ENCODE measurements at places on chromosomes 6 and 20. TPM values are rescaled to one million over a fixed set of nuclear protein-coding genes. Genes with fewer than 3 reads are reported as not detected.

DNA sequence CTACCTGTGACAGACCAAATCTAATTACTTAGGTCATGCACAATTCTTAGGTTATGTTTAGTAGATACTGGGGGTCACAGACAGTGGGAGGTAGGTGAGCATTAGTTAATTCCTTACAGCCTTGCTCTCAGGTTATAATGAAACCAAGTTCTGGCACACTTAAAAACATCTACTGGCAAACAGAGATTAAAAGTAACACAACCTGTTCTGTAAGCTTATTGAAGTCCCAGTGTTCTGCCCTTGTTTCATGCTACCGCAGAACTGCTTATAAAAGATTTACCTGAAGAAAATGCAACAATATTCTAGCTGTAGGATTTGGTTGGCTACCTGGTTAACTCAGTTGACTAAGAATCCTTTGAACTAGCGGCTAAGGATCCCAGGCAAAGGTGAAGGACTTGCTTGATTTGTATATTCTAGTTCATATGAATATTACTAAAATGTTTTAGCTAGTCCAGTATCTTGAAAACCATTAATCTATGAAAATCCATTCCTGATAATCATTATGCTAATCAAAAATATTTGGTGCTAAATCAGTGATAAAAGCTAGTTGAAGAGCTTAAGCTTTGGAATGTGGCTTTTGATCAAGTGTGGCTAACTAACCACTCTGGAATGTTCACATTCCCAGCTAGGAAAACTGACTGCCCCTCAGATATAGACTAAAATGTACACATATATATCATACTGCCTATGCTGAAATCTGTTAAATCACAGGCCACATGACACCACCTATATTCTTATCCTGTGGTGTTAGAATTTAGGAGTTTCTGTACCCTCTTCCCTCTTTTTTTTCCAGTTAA lies 7.2 kb downstream of the PEX3 start:
- DNase-seq: no peak

GRCh38 chr6:161429921-161430490 lies 156.1 kb upstream of the AGPAT4 start:
- no peak for DNase-seq

DNA sequence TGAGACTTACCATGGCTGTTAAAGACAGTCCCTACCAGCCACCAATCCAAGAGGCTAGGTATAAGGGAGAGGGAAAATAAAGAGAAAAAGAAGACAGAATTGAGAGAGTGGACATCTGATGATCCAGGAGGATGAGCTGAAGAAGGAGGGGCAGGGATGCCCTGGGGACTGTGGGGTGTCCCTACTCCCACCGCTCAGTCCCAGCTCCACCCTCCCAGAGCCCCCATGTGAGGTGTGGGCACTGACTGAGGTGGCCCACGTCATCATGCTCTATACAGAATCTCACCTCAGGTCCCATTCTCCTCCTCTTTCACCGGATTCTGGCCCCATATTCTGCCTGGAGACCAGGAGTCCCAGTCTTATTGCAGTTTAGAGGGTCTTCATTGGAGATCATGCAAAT lies 135.7 kb downstream of the KLHL32 start:
- DNase-seq: no peak

The TRDN gene
- total RNA-seq: 0.12 TPM

The MATN4 gene
- total RNA-seq: not detected

- DNase-seq: no peak
Measured at GRCh38 chr6:25916789-25917490, 13.6 kb downstream of the SLC17A2 start.

DNA sequence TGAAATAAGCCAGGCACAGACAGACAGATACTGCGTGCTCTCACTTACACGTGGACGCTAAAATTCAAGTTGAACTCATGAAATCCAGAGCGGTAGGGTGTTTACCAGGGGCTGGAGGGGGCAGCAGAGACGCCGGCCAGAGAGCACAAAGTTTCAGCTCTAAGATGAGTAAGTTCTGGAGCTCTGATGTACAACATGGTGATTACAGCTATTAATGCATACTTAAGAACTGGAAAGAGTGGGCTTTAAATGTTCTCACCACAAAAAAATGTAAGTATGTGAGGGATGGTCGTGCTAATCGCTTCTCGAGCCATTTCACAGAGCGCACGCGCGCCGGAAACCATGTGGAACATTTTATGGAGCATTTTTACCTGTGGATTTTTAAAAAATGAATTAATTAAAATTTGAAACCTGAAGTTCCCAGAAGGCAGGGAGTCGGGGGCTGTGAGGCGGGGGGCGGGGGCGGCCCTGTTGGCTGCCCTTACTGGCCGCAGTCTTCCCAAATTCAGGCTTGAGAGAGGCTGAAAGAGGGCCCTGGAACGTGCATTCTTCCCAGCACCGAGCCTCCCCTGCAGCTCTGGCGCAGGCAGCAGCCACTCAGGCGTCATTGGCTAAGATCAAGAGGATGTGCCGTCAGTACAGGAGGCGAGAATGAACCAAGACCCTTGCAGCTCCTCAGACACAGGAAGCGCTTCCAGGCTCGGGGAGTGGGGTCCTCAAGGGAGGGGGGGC lies 8.5 kb upstream of the SLCO4A1 start:
- DNase-seq: no peak

GRCh38 chr6:105799056-105799455 lies 287.1 kb upstream of the PRDM1 start:
- DNase-seq: no peak

DNA sequence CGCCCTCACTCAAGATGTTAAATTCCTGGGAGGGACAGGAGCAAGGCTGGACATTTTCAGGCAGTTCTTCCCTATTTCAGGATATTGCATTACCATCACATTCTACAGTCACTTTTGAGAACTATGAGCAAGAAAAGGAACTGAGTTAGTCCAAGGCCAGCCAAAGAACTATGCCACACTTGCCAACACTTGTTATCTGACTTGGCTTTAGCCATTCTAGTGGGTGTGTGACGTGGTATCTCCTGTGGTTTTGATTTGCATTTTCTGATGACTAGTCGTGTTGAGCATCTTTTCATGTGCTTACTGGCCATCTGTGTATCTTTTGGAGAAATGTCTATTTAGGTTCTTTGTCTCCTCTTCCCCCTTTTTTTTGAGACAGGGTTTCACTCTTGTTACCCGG lies 12.0 kb downstream of the XRN2 start:
- no peak for DNase-seq

GRCh38 chr6:88244721-88245120 lies 78.6 kb upstream of the CNR1 start:
- DNase-seq: no peak

DNA sequence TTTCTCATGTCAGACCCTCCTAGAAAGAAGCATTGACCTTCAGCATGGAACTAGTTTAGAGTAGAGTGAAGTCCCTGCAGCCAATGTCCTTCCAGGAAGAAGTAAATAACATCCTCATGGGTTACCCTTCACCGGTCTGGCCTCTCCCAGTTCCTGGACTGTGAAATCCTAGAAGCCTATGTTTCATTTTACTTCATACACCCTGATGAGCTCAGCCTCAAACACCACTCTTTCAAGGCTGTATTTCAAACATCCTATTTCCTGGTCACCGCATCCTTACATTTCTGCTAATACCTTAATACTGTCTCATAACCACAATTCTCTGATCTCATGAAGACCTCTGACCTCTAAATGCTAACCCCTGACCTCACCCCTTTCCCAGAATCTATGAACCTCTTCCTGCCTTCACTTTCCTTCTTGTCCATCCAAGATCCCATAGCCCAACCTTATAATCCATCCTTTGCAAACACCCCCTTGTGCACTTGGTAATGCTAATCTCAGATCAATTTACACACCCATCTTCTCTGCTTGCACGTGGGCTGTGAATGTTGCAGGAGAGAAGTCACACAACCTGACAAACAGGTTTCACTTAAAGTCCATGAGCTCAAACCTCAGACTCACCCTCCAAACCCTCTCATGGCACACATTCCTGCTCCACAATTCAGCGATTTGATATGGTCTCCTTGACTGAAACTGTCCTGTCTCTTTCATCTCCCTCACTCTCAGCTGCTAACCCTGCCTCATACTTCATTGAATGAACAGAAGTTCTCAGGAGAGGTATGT lies 30.2 kb downstream of the SLC2A10 start:
- DNase-seq: no peak

The CST1 gene
- total RNA-seq: not detected

DNA sequence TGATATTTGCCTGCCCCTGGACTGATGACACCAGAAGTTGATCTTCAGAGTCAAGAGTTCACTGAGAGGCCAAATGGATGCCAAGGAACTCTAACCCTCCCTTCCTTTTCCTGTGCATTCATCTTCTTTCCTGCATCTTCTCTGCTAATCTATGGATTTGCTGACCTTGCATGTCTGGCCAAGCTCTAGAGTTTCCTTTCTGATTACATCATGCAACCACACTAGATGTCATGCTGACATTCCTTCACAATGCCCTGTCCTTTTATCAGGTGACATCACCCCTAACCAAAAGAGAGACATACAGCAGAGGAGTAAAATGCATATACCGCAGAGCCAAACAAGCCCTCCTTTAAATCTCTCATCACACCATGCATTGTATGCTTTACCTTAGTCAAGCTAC lies 487.6 kb downstream of the TFAP2A start:
- no peak for DNase-seq

The OXT gene
- total RNA-seq: not detected

DNA sequence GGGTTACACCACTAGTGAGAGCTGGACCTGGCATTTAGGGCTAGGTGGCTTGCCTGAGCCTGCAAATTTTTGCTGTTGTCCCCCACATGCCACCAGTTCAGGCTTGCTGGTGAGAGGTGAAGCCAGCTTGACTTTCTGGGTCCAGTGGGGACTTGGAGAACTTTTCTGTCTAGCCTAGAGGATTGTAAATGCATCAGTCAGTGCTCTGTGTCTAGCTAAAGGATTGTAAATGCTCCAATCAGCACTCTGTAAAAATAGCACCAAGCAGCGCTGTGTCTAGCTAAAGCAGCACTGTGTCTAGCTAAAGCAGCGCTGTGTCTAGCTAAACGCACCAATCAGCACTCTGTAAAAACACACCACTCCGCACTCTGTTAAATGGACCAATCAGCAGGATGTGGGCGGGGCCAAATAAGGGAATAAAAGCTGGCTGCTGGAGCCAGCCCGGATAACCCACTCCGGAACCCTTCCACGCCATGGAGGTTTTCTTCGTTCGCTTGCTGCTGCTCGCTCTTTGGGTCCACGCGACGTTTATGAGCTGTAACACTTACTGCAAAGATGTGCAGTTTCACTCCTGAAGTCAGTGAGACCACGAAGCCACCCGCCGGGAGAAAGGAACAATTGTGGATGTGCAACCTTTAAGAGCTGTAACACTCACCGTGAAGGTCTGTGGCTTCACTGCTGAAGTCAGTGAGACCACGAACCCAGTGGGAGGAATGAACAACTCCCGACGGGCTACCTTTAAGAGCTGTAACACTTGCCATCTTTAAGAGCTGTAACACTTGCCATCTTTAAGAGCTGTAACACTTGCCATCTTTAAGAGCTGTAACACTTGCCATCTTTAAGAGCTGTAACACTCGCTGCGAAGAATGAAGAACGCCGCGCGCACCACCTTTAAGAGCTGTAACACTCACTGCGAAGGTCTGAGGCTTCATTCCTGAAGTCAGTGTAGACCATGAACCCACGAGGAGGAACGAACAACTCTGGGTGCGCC lies 27.3 kb downstream of the GMPR start:
- DNase-seq: no peak

The TMEM244 gene
- not detected for total RNA-seq

- DNase-seq: no peak
Measured at GRCh38 chr20:44756956-44757355, 11.3 kb downstream of the KCNK15 start.

DNA sequence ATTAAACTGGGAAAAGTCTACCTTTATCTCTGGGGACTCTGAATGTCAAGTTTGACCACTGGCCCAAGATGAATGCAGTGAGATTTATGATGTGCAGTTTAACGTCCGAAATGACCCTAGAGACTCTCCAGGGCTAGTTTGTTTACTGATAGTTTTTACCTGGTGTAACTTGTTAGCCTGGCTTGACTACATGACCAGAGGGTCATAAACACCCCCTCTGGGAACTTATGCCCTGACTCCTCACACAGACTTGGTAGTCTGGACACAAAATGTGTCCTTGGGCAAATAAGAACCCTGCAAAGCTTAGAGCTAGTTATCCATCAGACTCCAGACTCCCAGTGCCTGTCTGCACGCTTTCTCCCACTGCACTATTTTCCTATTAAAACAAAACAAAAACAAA lies 606.5 kb downstream of the HACE1 start:
- no peak for DNase-seq

DNA sequence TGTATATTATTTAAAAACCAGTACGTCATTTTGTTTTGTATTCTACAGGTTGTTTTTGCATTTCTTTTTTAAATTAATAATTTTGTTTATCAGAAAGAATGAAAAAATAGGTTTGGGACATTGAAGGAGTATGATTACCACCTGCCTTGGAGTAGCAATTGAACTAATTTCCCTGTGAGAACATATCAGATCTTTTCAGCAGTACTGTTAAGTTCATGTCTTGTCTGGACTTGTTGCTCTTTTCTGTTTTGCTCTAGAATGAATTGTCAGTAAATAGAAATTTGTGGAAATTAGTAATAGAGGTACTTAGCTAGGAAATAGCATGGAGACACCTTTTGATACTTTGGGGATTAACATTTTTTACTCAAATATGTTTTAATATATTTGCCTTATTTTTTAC lies 24.3 kb downstream of the HSF2 start:
- DNase-seq: no peak

DNA sequence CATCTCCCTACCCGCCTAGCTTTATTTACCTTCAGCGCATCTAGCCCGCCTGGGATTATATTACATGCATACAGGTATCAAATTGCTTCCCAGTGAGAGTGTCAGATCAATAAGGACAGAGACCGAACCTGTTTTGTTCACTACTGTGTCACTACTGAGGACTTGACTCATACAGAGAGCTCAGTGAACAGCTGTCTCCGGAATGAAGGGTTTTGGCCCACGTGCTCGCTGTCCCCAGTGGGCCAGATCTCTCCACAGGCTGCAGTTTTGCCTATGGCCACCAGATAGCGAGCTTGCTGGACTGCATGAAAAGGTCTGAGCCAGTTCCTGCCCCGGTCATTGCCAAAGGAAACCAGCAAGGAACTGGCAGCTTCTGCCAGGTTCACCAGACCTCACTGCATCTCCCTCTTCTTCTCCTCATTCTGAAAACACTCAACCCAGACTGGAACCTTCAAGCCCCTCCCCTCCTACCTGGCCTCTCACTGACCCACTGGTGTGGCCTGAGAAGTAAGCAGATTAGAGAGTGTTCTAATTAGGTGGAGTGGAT lies 150.8 kb downstream of the ZMYND8 start:
- DNase-seq: no peak

- no peak for DNase-seq
Measured at GRCh38 chr6:69487688-69488087, 309.1 kb downstream of the LMBRD1 start.

Data from omental fat pad (tissue), 4 donors.